Natural killer cell (primary cell): ENCODE measurements at places on chromosomes 1 and 21. TPM values are rescaled to one million over a fixed set of nuclear protein-coding genes. Genes with fewer than 3 reads are reported as not detected.

- no peak overlapping the region for H3K27ac ChIP-seq
- no peak for DNase-seq
- H3K4me1 ChIP-seq: no peaks in the 10 kb centered on the region
- H3K36me3 ChIP-seq: no peaks in the 10 kb centered on the region
- H3K4me3 ChIP-seq: no peak overlapping the region
These were observed 207.3 kb downstream of the DSCAM start for GRCh38 chr21:40639616-40640194.

Gene PRKAA2
- not detected for total RNA-seq

Gene KCNA2
- total RNA-seq: 0.07 TPM

DNA sequence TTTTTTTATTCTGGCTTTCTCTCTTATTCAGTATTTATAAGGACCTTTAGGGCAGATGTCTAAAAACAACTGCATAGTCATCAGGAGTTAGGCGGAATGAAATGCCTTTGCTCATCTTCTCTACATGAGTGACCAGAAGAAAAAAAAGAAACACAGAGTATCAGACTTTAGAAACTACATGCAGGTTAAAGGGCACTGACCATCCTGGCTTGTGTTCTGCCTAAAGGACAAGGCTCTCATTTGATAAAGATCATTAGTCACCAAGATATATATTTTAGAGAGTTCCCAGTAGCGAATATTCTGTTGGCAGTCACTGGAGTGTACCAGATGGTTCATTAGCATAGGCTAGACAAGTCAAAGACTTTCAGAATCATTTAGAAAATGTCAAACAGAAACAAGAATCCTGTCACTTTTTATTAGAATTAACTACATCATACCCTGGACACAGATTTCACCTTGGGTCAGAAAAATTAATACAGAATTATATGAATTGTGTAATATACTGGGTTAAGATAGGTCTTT, 145.6 kb downstream of the NR5A2 start:
- no peak for DNase-seq
- no peak overlapping the region for H3K4me3 ChIP-seq
- H3K27ac ChIP-seq: no peak overlapping the region
- H3K4me1 ChIP-seq: no peaks in the 10 kb centered on the region
- no peaks in the 10 kb centered on the region for H3K27me3 ChIP-seq

- no peak overlapping the region for H3K27ac ChIP-seq
- no peaks in the 10 kb centered on the region for H3K4me1 ChIP-seq
- DNase-seq: peak; percentile 32
- H3K27me3 ChIP-seq: peaks cover 4% of the 10 kb centered on the region
- no peaks in the 10 kb centered on the region for H3K36me3 ChIP-seq
These were observed 5.8 kb upstream of the TGFB2 start for GRCh38 chr1:218339267-218339831.

DNA sequence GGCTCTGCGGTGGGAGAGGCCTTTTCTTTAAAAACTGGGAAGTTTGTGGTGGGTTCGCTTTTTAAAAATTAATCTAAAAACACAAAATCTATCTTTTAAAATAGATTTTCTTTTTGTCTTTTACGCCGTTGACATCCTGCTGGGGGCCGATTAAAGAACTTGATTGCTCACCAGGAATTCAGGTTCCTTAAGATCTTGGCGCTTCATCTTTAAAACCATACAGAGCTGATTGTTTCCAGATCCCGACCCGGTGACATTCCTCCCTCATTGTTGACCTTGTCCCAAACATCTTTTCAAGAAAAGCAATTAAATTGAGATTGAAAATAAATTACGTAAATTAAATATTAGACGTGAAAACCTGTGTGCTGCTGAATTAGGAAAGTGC, 546 bp upstream of the ZNF697 start:
- H3K4me3 ChIP-seq: peak overlapping the region; percentile 25
- H3K27ac ChIP-seq: no peak overlapping the region
- no peak for DNase-seq
- no peaks in the 10 kb centered on the region for H3K36me3 ChIP-seq
- peaks cover 18% of the 10 kb centered on the region for H3K27me3 ChIP-seq

DNA sequence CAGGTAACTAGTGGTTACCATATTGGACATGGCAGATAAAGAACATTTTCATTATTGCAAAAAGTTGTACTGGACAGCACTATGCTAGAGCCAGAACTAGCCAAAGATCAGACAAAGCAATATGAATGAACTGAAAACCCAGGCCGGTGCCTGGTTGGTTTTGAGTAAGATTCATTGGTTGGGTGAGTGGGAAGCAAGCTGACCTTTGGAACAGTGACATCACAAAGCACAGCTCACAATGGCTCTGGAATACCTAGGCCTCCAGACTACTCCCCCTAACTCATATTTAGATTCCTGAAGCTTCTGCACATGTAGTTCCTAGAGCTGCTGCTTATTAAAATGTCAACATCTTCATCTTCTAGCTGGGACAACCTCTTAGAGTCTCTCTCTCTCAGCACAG, at the start of gene TMCO2:
TMCO2 (plus strand) TSS at position 283 of the 400 bp plus-strand sequence; CDS start at position 340, 57 bp downstream.
- H3K4me1 ChIP-seq: no peaks in the 10 kb centered on the region
- no peaks in the 10 kb centered on the region for H3K27me3 ChIP-seq
- DNase-seq: no peak
- H3K27ac ChIP-seq: no peak within 1 kb of the TSS

- H3K27me3 ChIP-seq: peaks cover 2% of the 10 kb centered on the region
- H3K4me3 ChIP-seq: no peak overlapping the region
- no peak for DNase-seq
These were observed 143.4 kb downstream of the BARHL2 start for GRCh38 chr1:90573736-90574135.

DNA sequence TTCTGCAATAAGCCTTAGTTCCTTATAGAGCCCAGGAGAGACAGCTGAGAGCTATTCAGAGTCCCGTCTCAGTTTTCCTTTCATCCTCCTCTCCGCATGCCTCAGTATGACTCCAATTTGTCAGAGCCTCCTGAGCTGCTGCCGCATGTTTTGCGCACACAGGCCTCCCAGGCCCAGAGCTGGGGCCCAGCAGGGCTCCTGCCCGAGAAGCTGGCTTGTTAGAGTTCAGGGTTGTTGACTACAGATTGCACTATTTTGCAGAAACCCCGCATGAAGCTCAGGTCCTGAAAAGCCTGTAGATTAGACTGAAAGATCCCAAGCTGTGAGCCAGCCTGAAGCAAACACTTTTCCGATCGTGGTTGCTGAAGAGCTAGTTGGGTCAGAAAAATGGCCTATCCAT, 51.5 kb downstream of the IGSF5 start:
- no peaks in the 10 kb centered on the region for H3K27me3 ChIP-seq
- DNase-seq: no peak
- no peak overlapping the region for H3K27ac ChIP-seq

- no peak overlapping the region for H3K27ac ChIP-seq
- H3K4me3 ChIP-seq: no peak overlapping the region
- peaks cover 2% of the 10 kb centered on the region for H3K27me3 ChIP-seq
- peaks cover 11% of the 10 kb centered on the region for H3K4me1 ChIP-seq
- peaks cover 3% of the 10 kb centered on the region for H3K36me3 ChIP-seq
- no peak for DNase-seq
These were observed 6.7 kb downstream of the C1QTNF12 start for GRCh38 chr1:1239614-1240347.

Gene SYCP1
- not detected for total RNA-seq

DNA sequence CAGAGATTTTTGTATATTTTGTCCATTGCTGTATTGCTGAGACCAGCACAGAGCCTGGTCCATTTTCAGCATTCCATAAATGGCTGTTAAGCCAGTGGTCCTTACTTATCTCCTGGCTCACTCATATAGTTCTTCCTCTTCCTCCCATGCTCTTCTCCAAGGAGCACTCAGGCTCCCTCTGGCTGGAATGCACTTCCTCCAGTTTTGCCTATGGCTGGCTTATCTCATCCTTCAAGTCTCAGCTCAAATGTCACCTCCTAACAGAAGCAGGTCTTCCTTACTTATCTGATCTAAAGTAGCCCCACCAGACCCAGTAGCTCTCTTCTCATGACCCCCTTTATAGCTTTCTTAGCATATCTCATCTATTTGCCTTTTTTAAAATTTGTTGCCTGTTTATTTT, 146.9 kb downstream of the SLC30A10 start:
- H3K4me1 ChIP-seq: no peaks in the 10 kb centered on the region
- H3K27ac ChIP-seq: no peak overlapping the region
- H3K27me3 ChIP-seq: no peaks in the 10 kb centered on the region

GRCh38 chr1:9242338-9242969, 7.9 kb downstream of the H6PD start:
- H3K4me3 ChIP-seq: no peak overlapping the region
- peaks cover 11% of the 10 kb centered on the region for H3K36me3 ChIP-seq
- DNase-seq: no peak
- no peaks in the 10 kb centered on the region for H3K27me3 ChIP-seq

DNA sequence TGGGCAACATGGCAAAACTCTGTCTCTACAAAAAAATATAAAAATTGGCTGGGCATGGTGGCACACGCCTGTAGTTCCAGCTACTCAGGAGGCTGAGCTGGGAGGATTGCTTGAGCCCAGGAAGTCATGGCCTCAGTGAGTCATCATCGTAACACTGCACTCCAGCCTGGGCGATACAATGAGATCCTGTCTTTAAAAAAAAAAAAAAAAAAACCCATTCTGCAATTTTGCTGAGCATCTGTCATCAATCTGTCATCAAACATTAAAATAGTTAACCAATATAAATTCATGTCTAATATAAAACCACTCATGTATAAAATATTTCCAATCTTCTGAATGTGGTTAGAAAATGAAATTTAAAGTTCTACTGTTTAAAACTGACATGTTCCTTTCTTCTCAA, 56.9 kb downstream of the LPAR3 start:
- H3K27ac ChIP-seq: no peak overlapping the region
- H3K4me3 ChIP-seq: no peak overlapping the region
- no peaks in the 10 kb centered on the region for H3K4me1 ChIP-seq
- DNase-seq: no peak
- H3K27me3 ChIP-seq: no peaks in the 10 kb centered on the region

Gene CMPK1
- 70.6 TPM for total RNA-seq

GRCh38 chr1:47870946-47871676, 126.1 kb downstream of the TRABD2B start:
- H3K27me3 ChIP-seq: no peaks in the 10 kb centered on the region
- H3K36me3 ChIP-seq: no peaks in the 10 kb centered on the region
- H3K4me3 ChIP-seq: no peak overlapping the region
- no peaks in the 10 kb centered on the region for H3K4me1 ChIP-seq
- no peak overlapping the region for H3K27ac ChIP-seq
- DNase-seq: no peak

- no peaks in the 10 kb centered on the region for H3K4me1 ChIP-seq
- no peak overlapping the region for H3K27ac ChIP-seq
- H3K36me3 ChIP-seq: no peaks in the 10 kb centered on the region
- H3K27me3 ChIP-seq: no peaks in the 10 kb centered on the region
- no peak overlapping the region for H3K4me3 ChIP-seq
These were observed 39.0 kb downstream of the GLIS1 start for GRCh38 chr1:53699981-53700380.

DNA sequence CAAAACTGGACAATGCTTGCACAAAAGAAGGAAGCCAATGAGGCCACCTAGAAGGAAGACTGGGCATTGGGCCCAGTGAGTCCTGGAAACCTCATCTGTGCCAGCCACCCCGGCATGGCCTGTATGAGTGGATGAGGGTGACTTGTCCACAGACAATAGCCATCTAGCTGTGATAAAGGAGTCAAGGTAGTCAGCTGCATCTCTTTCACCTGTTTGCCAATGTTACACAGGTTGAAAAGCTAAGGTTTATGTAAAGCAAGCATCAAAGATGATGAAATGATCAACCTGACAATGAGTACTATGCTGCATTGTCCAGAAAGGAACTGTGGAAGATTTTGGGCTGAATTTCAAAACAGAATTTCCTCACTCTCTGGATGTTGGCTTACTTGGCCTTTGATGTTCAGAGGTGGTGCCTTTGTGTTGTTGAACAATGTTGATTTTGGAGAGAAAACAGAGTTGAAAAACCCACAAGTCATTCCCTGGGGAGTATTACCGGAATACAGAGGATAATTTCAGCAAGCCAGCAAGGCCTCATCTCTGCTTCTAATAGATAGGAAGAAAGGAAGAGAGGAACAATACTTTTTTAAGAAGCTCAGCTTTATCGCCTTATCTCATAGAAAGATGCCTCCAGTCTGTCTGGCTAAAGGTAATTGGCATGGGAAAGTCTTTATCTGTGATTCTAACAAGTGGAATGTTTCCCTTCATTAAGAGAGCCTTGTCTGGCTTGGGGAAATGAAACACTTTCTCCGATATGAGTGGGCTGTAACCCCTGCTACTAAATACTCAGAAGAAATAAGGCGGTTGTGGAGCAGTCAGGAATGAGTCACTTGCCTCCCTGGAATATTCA, 11.4 kb upstream of the SELE start:
- H3K36me3 ChIP-seq: no peaks in the 10 kb centered on the region
- no peaks in the 10 kb centered on the region for H3K4me1 ChIP-seq
- DNase-seq: no peak
- no peak overlapping the region for H3K4me3 ChIP-seq
- H3K27me3 ChIP-seq: no peaks in the 10 kb centered on the region

DNA sequence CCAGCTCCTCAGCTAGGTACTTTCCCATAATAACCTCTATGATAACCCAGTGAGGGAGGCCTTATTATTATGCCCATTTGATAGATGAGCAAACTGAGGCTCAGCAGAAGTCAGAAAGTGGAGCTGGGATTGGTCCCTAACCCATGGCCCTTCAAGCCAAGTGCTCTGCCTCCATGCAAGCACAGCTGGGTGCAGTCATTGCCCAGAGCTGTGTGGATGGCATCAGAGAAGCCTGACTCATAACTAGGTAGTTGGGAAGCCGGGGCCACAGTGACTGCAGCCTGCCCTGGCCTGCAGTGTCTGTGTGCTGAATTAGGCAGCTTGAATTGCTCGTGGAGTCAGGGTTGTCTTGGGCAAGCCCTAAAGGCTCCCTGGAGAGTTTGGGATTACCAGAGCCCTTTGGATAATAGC, 89.9 kb upstream of the SLC2A1 start:
- no peak for DNase-seq
- no peaks in the 10 kb centered on the region for H3K27me3 ChIP-seq
- H3K4me3 ChIP-seq: no peak overlapping the region

Gene MATN1
- 1.2 TPM for total RNA-seq

DNA sequence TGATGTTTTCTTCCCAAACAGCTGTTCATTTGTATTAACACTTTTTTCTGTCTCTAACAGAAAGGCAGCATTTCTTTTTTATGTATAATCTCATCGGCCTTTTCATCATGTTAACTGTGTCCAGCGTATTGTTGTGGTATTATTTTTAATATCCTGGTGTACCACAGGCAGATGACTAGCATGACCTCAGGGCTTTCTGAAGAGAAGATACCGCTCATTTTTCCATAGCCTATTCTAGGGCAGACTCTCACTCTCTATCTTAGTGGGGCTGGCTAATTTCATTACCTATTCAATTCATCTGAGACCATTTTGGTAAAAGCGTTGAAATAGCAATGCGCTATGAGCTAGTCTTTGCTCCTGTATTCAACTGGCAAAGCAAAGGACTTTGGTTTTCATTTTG, 209.9 kb downstream of the SDCCAG8 start:
- H3K27ac ChIP-seq: no peak overlapping the region
- no peak overlapping the region for H3K4me3 ChIP-seq
- H3K27me3 ChIP-seq: no peaks in the 10 kb centered on the region
